GM12891 (cell line): ENCODE measurements at places on chromosomes 7 and 10.

- DNase-seq, result no peak
These were observed 355.8 kb downstream of the RPS24 start for GRCh38 chr10:78389419-78389818.

- DNase-seq, result no peak
These were observed 6.6 kb downstream of the PDIA4 start for GRCh38 chr7:149021725-149022062.

DNA sequence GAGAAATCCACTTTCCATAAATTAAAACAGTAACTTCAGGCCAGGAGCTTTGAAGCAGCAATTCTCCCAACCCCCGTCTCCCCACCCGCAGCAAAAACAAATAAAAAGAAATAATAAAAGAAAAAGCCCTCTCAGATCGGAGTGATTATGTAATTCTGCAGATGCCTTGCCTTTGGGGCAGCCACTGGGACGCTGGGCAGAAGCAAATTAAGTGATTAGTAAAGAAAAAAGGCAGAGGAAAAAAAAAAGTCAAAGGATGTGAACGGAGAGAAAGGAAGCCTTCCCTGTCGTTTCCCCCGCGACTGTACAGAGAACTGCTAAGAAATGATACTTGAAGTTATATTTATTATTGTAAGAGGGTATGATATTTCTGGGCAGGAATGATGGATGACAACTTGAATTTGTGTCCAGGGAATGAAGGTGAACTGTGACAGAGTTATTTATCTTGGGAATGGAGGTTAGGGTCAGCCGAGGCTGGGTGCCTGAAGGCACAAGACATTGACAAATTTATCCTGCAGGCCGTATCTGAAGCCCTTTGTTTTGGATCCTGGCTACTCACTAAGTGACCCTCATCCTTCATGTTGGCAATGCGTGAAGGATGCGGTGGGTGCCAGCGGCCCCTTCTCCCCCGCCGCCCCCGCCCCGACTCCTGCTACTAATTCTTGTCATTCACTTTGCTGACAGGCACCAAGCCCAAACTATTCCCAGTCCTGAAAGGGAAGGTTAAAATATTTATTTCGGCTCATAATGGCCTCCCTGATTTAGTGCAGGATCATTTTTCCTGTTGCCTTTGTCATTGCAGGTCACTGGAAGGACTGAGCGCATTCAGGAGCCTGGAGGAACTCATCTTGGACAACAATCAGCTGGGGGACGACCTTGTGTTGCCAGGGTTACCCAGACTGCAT lies 604.0 kb downstream of the LRMDA start:
- no peak for DNase-seq

DNA sequence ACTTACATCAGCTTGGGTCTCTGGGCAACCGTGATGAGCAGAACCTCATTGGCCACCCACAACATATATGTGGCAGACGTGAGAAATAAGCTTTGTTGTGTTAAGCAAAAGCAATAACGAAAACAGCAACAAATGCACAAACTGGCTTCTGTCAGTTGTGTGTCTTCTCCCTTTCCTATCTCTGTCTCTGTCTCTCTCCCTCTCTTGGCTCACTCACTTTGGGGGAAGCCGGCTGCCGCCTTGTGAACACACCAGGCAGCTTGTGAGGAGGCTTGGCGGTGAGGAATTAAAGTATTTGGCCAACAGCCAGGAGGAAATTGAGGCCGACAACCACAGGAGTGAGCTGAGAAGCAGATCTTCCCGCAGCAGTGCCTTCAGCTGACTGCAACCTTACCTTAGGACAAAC lies 21.9 kb upstream of the CDCA7L start:
- DNase-seq, result no peak

- DNase-seq, result no peak
These were observed 322.0 kb upstream of the SEMA3D start for GRCh38 chr7:85508642-85509410.

DNA sequence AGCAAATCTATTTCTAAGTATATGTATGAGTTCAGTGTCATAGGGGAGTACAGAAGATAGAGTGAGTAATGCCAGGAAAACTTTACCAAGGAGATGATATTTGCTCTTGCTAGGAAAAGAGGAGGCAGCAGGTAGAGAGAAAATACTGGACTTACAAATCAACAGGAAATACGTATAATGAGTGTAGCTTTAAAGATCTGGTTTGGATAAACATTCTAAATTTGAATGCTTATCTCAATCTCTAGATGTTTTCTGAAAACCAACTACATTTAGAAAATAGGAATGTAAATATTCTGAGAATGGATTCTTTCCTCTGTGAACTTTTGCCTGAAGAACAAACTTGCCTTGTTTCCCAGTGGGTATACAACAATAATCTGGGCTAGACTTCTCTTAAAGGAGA lies 46.9 kb upstream of the GNAI1 start:
- no peak for DNase-seq

DNA sequence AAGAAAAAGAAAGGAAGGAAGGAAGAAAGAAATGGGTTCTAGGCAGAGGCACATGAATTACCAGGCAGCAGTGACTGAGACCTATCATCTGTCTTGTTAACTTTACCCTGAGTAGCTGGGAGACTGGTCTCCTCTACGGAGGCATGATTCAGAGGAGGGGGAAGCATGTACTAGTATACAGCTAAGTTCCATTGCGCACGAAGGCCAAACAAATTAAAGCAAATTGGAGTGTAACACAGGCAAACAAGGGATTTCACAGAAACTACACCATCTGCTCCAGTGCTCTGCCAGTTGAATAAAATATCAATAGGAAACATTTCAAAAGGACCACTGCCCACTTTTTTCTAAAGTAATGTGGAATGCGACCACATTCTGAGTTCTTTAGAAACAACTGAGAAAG lies 65.9 kb upstream of the RSU1 start:
- DNase-seq, result no peak

- DNase-seq, result no peak
These were observed 2.9 kb downstream of the PRXL2A start for GRCh38 chr10:80411267-80411668.

GRCh38 chr10:114868870-114869519 lies 47.4 kb downstream of the FHIP2A start:
- DNase-seq, result no peak

GRCh38 chr10:62726142-62726541 lies 78.4 kb upstream of the ADO start:
- DNase-seq, result no peak

DNA sequence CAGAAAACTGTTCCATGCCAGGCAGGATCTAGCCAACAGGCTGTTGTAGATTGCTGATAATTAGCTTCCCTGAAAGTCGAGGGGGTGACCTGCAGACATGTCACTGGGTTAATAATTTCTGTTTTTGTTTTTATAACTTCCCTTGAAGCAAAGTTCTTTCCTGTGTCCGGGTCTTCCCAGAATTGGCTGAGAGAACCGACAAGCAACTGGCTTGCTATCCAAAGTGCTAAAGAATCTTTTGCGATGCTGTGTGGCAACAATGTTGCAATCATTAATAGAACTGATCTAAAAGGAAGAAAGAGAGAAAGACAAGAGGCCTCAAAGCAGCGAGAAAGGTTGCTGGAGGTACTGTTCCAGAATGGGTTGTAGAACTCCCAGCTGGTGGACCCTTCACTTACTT lies 132.1 kb upstream of the DPP6 start:
- no peak for DNase-seq

DNA sequence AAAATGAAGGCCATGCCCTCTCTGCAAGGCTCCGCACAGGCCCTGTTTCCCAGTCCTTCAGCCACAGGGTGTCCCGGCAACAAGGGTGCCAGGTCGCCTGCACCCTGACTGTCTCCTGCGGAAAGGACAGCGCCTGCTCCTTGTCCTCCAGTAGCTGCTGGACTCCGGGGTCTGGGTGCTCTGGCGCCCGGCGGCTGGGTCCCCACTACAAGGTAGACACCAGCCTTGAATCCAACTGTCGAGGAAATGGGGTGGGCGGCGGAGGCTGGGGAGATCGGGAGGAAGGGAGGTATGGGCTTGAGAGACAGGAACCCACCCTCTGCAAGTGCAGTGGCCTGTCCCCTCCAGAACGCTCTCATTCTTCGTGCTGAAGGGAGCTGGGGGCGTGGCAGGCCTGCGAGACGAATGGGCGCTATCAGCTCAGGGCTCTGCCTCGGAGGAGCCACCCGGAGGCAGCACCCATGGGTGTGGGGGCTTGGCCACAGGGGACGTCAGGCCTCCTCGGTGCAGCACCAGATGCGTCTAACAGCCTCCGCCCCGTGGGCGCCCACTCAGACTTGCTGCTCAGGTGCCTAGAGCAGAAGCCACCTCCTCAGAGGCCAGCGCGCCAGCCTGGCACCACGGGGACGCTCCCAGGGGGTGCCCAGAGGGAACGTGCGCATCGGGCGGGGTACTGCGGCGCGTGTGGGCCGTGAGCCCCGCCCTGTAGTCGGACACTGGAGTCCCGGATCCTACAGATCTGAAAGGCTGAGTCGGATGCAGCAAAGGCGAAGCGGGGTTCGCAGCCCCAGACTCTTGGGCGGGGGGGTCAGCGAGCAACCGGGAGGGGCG lies 15.6 kb downstream of the ADAM8 start:
- DNase-seq, result peak; percentile 78

GRCh38 chr7:11587814-11588213 lies 244.2 kb downstream of the THSD7A start:
- DNase-seq, result no peak

DNA sequence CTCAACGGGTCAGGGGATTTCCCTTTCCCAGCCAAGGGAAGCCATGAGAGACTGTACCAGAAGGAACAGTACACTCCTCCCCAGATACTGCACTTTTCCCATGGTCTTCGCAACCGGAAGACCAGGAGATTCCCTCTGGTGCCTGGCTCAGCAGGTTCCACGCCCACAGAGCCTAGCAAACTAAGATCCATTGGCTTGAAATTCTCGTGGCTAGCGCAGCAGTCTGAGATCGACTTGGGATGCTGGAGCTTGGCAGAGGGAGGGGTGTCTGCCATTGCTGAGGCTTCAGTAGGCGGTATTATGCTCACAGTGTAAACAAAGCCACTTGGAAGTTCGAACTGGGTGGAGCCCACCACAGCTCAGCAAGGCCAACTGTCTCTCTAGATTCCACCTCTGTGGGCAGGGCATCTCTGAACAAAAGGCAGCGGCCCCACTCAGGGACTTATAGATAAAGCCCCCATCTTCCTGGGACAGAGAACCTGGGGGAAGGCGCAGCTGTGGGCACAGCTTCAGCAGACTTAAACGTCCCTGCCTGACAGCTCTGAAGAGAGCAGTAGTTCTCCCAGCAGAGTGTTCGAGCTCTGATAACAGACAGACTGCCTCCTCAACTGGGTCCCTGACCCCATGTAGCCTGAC lies 29.6 kb downstream of the SLC16A12 start:
- no peak for DNase-seq

DNA sequence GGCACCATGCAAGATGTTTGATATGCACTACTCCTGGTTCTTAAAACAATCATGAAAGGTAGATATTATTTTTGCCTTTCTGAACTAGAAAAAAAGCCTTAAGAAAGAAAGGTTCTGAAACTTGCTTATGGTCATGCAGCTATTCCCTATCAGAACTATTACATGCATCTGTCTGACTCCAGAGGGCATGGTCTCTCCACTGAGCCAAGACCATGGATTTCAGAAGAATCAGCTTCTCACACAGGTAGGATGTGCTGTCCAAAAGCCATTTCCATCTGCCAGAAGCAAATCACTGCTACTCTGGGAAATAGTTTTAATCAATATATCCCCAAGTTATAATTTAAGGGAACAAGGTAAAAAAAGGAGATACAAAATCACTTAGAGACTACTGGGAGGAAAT lies 69.5 kb downstream of the STK17A start:
- no peak for DNase-seq

DNA sequence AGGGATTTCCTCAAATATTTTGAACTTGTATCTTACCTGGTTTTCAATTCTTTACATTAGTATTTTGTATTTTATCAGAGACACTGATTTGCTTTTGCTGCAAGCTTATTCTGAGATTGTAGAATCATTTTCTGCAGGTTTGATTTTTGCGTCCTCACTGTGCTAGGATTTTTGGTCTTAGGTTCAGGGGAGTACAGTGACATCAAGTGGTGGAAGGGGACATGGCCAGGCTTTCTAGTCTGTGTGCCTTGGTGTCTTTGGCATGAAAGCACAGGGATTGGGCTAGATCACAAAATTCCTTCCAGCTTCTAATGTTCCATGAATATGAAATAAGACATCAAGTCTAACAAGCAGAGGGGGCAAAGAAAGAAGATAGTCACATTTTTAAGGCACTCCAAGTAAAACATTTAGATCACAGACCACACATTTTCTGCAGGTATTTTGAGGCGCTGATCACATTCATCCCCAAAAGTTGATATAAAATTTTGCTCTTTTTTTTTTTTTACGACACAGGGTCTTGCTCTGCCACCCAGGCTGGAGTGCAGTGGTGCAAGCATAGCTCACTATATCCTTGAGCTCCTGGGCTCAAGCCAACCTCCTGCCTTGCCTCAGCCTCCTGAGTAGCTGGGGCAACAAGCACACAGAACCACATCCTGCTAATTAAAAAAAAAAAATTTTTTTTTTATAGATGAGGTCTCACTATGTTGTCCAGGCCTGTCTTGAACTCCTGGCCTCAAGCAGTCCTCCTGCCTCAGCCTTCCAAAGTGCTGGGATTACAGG lies 124.4 kb downstream of the PON1 start:
- no peak for DNase-seq

DNA sequence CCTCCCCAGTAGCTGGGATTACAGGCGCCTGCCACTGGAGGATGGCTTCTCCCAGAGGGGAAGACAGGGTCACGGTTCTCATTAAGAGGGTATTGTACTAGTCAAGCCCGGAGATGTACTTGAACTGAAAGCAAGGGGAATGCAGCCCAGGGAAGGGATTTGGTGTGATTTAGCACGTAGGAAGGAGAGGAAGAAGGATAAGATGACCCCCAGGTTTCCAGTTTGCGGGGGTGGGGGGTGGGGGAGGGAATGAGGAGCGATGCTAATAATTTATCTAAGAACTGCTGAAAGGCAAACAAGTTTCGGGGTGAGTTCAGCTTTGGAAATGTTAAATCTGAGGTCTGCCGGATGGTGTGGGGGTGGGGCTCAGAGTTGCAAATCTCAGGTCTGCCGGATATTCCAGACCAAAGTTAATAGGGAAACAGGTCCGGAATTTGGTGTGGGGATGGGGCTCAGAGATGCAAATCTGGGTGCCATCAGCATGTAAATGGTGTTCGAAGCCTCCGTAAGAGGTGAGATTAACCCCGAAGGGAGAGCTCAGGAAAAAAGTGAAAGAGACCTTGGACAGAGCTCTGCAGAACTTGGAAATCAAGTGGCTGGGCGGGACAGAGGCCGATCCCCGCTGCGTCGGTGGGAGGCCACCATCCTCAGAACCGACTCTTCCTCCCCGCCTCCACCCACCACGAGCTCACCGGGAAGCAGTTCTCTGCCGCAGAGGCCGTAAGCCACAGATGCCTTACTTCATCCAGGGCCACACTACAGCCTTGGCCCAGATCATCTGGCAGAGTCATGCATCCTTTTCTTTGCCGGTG lies 1.6 kb upstream of the SEPHS1 start:
- no peak for DNase-seq
